ENCODE measurements at places on chromosomes 2 and 18.

DNA sequence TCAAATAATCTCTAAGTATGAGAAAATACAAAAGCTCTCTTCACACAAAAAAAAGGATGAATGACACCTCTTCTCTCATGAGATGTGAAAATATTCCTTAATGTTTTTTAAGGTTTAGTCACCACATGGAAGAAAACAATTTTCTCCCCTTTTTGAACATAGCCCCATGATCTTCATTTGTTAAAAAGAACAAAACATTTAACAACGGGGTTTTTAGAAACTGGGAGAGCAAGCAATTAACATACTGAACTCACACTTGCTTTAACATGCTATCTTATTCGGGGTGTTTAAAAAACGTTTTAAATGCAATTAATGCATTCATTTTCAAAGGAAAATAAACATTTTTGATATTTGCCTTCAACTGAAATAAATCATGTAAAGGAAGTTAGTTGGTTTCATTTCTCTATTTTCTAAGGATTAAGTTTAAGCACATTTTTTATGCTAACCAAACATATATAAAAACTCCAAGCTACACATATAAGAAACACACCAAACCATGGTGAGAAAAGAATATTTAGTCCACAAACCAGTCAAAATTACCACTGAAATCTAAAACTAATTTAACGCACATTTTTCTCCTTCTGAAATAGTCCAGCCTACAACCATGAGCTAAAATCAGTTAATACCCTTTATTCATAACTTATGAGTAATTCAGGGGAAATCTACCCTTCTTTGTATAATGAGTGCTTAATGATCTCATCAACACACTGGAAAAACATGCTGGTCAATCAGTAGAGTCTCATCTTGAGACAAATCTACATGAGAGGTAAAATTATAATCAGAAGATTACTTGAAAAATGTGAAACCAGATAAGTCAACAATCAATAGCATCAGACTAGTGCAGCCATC, 8.2 kb downstream of the FBXO11 start:
- DNase-seq = no peak

DNA sequence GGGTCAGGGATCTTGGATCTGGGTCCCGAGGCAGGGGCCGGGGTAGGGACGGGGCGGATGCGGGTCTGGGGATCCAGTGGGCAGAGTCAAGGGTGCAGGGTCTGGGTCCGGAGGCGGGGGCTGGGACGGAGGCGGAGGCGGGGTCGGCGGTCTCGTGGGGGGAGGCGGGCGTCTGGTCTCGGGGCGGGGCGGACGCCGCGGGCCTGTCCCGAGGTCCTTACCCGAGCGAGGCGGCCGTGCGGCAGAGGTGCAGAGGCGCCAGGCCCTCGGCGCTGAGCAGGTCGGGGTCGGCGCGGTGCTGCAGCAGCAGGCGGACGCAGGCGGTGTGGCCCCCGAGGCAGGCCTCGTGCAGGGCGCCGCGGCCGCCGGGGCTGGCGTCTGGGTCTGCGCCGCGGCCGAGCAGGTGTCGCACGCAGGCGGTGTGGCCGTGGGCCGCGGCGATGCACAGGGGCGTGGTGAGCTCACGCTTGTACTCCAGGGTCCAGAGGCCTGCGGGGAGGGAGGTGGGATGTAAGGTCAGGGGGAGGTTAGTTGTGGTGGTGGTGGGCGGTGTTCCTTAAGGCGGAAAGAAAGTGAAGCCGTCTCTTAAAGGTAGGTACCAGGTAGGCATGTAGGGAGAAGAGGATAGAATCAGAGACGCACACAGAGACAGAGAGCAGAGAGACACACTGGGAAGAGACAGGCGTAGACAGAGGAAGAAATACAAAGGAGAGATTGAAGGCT, 26.6 kb downstream of the ASB18 start:
- DNase-seq = no peak

DNA sequence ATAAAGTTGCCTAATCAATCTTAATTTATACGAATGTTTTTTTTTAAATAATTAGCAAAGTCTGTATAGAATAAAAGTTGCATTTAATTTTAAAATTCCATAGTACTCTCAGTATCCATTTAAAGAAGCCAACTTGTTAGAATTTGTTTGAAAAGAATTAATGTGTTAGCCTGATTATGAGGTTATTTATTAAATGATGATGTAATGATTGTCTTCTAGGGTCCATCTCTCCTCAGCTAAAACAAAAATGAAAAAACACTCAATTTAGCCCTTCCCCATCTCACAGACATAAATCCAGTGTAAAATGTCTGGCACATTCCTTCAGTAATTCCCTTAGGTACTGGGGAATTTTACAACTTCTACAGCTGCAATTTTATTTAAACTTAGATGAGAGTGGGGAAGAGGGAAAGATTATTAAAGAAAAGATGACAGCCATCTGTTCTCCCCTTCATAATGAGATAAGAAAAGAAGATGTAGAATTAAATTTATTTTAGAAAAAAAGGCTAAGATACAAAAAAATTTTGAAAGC, 68.6 kb downstream of the BARD1 start:
- DNase-seq = no peak

DNA sequence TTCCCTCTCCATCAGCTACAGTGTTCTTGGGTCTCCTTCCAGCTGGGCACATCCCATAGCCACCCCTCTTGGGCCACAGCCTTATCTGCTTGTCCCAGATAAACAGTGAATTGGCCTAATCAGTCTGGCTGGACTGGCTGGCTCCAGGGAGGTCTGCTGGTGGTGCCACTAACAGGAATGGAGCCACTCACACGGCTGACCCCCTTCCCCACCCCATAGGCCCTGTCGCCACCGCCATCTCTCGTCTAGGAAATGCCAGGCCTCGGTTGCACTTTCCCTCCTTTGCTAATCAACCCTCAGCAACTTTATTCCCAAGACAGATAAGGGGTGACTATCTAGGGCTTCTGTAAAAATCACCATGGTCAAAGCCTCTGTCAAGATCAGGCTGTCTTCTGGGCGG, 23.0 kb upstream of the TNP1 start:
- no peak for DNase-seq

GRCh38 chr2:128310094-128310716, 8.5 kb downstream of the HS6ST1 start:
- DNase-seq = peak; percentile 3

- DNase-seq = no peak
Observed at GRCh38 chr2:177758591-177759371, 313.8 kb downstream of the PDE11A start.

GRCh38 chr2:215191477-215191876, 53.1 kb upstream of the ABCA12 start:
- DNase-seq = no peak
